Effector CD8-positive, alpha-beta T cell (primary cell): ENCODE measurements at places on chromosomes 7 and 10.

GRCh38 chr7:141649865-141650634 is 51.9 kb downstream of the DENND11 start:
- no peak for DNase-seq

- no peak for DNase-seq
These were observed 79.9 kb upstream of the AGR3 start for GRCh38 chr7:16961641-16962040.

GRCh38 chr10:110474017-110474416 is 23.7 kb upstream of the DUSP5 start:
- DNase-seq, result no peak

GRCh38 chr7:28075674-28076358 is 104.8 kb downstream of the JAZF1 start:
- DNase-seq, result no peak

GRCh38 chr10:124870854-124871425 is 69.3 kb downstream of the ABRAXAS2 start:
- DNase-seq, result no peak

DNA sequence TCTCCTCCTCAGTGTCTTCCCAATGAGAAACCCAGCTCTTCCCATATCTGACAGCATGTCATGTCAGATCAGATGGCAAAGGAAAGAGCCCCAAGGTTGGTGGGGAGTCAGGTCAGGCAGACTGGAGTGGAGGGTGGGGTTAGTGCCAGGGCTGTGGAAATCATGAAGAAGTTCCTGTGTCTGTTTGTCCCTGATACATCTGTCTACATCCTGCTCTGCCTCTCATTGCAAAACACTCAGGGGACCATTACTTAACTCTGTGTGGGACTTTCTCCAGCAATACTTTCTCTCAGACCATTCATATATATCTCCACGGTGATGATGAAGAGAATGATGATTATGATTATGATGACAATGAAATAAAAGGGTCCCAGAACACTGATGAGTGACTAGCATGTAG is 3.3 kb downstream of the PRRT4 start:
- DNase-seq, result no peak

DNA sequence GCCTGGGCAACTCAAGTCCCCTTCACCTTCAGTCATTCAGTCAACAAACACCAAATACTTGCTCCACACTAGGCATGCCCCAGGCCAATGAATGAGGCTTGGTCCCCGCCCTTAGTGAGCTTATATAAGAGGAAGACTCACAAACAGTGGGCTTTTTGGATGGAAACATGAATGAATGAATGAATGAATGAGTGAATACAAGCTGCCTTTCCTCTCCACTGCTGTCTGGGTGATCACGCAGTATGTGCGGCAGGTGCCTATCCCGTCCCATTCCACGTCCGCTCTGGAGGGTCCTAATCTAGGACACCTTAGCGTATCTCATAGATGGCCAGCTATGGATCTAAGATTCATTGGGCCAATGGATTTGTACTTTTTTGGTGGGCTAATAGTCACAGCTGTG is 19.8 kb upstream of the GTF2I start:
- DNase-seq, result no peak
